B cell (primary cell): ENCODE measurements at places on chromosomes 6 and 20.

- no peak for DNase-seq
Measured at GRCh38 chr6:149895048-149895590, 2.8 kb downstream of the RAET1E start.

GRCh38 chr20:48694381-48694865 lies 133.4 kb downstream of the PREX1 start:
- no peak for DNase-seq

DNA sequence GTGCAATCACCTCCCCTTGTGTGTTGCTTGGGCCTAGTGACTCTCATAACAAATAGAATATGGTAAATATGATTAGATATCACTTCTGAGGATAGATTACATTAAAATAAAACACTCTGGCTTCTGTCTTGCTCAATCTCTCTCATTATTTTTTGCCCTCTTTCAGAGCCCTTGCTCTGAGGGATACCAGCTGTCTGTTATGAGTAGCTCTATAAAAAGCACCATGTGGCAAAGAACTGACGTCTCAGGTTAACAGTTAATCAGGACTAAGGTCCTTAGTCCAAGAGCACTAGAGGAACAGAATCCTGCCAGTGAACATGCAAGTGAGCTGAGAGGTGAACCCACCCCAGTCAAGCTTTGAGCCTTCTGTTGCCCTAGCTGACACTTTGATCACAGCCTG lies 402.2 kb upstream of the HTR1E start:
- DNase-seq, result no peak

GRCh38 chr20:51377132-51377531 lies 165.4 kb downstream of the NFATC2 start:
- DNase-seq, result no peak

GRCh38 chr20:46347841-46348803 lies 39.8 kb upstream of the CDH22 start:
- DNase-seq, result no peak

- no peak for DNase-seq
Measured at GRCh38 chr20:52313341-52313963, 121.9 kb upstream of the ZFP64 start.

GRCh38 chr6:38185752-38186151 lies 366.2 kb downstream of the ZFAND3 start:
- DNase-seq, result no peak

GRCh38 chr6:100268326-100268725 lies 196.4 kb downstream of the SIM1 start:
- no peak for DNase-seq

GRCh38 chr6:150492507-150492906 lies 107.2 kb upstream of the PLEKHG1 start:
- DNase-seq, result no peak

DNA sequence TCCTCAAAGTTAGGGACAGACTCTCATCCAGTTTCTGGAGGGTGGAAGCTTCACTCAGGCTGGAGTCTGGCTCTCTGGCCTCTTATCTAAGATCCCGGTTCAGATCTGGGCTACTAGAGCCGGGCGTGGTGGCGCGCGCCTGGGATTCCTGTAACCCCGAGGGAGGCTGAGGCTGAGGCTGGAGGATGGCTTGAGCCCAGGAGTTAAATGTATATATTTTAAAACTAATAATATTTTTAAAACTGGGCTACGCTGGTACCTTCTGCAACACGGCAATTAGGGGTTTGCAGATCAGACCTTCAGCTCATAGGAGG lies 710 bp upstream of the ZNF343 start:
- no peak for DNase-seq

DNA sequence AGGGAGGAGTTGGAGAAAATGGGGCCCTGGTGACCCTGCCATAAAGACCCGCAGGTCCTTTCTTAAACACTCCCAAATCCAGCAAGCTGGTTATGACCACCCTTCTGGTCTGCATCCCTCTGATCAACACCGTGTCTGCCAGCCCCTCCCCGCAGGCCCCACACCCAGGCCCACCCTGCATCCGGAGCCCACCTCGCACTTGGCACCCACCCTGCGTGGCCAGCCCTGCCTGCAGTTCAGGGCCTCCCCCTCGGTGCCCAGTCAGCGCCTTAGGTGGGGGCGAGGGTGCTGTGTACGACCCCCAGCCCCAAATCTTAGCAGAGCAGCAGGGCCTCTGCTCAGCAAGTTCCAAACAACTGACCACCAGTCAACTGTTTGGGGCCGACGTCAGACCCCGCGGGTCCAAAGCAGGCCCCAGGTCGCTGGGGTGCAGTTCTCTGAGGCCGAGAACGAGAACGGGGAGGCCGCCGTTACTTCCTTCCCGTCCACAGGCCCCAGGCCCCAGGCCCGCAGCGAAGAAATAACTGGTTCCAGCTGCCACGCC lies 1.2 kb downstream of the ACSS1 start:
- DNase-seq, result no peak
